ENCODE measurements at places on chromosomes 7 and 10. TPM values are rescaled to one million over a fixed set of nuclear protein-coding genes. Genes with fewer than 3 reads are reported as not detected.

DNA sequence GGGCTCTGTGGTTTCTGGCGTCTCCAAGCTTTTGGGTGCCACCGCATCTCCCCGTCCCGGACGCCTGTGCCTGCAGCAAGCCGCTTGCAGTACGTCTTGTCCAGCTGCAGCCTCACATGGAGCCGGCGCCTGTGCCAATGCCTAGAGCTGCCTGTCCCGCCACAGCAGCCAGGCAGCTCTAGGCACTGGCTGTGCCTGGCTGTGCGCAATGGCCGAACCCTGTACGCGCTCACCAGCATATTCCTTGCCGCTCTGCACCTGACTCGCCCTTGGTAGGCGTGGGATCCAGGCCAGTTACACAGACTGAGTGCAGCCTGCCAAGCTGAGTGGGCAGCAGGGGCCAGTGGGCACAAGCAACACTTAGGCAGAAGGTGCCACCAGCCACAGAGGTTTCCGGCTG, 381.2 kb upstream of the SORCS1 start:
- no peak for DNase-seq

- DNase-seq, result no peak
Observed at GRCh38 chr10:22978918-22979317, 51.1 kb downstream of the ARMC3 start.

HTR5A gene
- total RNA-seq, result not detected

NKX2-3 gene
- 6.2 TPM for total RNA-seq
